Esophagus mucosa (tissue), 1 donor: ENCODE measurements at places on chromosomes 7 and 10. TPM values are rescaled to one million over a fixed set of nuclear protein-coding genes. Genes with fewer than 3 reads are reported as not detected.

The PTN gene
- 28.6 TPM for total RNA-seq

The CH25H gene
- total RNA-seq: 4.8 TPM

The SLC16A9 gene
- total RNA-seq: 14.3 TPM

The TMEM213 gene
- not detected for total RNA-seq

The SPDYE18 gene
- not detected for total RNA-seq

The ADGRA1 gene
- total RNA-seq: not detected

The PRPS1L1 gene
- not detected for total RNA-seq

The GBX1 gene
- total RNA-seq: not detected

The LEP gene
- 0.12 TPM for total RNA-seq

The CNTNAP2 gene
- total RNA-seq: 1.2 TPM

The NKX2-3 gene
- 0.12 TPM for total RNA-seq

The HOXA13 gene
- total RNA-seq: not detected

The IMPDH1 gene
- 38.5 TPM for total RNA-seq

The GUSB gene
- 27.8 TPM for total RNA-seq

The GIGYF1 gene
- 10.4 TPM for total RNA-seq

The GBF1 gene
- 24.0 TPM for total RNA-seq
